ENCODE measurements at places on chromosomes 5 and 9.

DNA sequence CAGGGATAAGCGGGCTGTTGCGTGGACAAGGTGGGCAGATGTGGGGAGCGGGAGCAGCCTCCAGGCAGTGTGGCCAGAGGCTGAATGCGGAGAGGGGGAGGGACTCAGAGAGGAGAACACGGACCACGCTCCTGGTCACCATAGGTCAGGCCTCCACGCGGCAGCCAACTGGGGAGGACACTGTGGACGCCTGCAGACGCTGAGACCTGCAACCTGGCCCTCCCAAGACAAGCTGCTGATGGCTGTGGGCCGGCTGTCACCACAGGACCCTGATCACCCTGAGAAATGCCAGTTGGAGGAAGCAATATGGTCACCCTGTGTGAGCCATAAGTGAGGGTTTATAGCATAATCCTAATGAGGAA is 16.8 kb downstream of the LPCAT1 start:
- no peak for DNase-seq

- peak; percentile 39 for DNase-seq
Measured at GRCh38 chr9:36486329-36486932, 86.3 kb upstream of the MELK start.

DNA sequence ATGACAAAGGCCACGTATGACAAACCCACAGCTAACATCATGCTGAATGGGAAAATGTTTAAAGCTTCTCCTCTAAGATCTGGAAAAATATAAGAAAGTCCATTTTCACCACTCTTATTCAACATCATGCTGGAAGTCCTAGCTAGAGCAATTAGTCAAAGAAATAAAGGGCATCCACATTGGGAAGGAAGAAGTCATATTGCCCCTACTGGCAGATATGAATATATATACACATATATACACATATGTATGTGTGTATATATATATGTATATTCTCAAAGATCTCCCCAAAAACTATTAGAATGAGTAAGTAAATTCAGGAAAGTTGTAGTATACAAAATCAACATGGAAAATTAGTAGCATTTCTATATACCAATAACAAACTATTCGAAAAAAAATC is 17.1 kb downstream of the APBA1 start:
- no peak for DNase-seq

DNA sequence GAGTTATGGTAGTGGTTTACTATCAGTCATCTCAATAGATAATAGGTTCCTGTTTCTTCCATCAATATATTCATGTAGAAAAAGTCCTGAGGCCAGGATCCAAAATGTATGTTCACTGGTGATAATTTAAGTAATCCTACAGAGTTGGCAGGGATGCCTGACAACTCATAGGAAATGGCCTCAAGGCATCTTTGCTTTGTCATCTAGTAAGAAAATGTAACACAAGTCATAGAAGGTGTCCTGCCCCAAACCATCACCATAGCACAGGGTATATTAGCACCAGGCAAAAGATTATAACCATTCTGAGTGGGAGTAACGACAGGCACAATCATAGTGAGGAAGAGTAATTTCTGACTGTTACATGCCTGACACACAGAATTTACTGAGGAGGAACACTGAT is 257.0 kb downstream of the TMEM167A start:
- no peak for DNase-seq

DNA sequence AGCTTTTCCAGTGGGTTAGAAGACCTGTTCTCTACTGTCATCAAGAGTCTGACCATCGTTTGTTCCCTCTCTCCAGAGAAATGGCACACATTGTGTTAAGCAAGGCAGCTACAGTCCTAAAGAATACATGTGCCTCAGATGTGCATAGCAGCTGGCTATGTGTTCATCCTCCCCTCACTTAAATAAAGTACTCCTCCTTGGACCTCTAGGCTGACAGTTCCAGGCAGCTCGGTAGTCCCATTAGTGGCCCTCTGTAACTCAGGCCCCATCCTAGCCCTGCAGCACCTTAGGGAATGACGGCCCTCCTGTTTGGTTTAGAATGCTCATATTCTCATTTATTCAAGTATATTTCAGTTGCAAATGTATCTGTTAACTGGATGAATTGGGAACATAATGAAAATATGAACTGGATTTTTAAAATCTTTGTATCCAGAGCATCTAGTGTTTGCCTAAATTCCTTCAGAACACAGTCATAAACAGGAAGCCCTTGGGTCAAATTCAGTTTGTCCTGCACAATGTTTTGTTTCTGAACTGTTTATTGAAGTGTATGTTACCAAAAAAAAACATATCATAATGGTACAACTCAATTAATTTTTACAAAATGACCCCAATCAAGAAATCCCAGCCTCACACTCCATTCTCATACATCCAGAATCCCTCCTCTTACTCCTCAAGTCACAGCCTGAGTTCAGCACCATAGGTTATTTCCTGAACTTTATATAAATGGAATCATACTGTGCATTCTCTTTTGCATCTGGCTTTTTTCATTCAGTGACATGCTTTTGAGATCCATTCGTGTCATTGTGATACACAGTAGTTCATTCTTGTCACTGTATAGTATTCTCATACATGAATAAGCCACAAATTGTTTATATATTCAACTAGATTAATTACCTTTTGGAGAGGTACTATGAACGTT is 1.6 kb upstream of the ASPN start:
- no peak for DNase-seq

DNA sequence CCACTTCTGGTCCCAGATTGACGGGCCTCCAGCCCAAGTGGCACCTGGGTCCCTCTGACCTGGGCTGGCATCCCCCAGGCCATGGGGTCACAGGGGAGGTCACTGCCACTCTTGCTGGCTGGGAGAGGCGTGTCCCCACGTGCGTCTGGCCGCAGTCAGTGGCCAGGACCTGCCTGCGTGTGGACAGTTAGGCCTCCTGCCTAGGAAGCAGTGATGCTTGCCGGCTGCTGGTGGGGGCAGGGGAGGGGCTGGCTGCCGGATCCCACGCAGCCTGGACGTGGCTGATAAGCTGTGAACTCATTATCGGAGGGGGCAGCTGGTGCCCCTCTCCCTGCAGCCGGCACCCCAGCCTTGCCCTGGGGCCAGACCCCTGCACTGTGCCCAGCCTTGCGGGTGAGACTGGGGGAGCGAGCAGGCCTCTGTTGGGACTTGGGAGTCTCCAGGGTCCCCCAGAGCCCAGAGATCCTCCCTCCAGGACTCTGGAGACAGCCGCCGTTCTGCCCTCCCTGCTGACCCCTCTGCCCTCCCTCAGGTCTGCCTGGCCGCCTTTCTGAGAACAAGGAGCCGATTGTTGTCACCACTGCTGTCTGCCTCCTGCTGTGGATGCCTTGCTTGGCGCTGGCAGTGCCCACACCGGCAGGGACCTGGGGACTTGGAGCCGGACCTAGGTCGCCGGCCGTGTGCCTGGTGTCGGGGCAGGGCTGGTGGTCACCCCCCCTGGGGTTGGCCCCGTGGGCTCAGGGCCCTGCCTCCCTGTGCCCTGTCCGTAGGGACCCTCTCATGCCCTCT is 12.3 kb downstream of the RXRA start:
- no peak for DNase-seq

DNA sequence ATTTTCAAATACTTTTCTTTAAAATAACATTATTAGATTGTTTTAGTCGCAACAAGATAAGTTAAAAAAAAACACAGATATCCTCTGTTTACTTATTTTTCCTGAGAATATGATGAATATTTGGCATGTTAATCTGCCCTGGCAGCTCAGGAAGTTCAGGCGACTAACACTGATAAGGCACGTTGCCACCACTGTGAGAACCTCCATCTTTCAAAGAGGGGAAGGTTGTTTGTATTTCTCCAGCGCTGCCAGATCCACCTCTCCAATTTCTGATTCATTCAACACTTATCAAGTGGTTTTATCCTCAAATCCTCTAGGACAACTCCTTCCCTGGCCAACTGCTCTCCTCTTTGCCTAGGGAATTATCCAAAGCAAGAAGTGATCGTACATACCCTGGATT is 21.8 kb downstream of the CTNNAL1 start:
- no peak for DNase-seq

DNA sequence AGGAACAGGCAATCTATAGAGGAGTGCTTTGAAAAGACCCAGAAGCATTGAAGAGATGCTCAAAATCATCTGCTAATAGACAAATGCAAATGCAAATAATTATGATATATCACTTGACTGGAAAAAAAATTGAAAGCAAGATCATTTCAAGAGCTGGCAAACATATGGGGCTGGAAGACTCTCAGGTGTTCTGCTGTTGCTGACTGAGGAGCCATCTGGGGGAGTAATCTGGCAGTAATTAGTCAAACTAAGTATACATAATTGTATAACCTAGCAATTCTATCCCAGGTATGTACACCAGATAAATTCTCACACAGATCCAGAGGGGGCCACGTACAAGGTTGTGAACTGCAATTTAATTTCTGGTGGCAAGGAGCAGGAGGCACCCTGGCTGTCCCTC is 4.6 kb upstream of the HMHB1 start:
- no peak for DNase-seq

DNA sequence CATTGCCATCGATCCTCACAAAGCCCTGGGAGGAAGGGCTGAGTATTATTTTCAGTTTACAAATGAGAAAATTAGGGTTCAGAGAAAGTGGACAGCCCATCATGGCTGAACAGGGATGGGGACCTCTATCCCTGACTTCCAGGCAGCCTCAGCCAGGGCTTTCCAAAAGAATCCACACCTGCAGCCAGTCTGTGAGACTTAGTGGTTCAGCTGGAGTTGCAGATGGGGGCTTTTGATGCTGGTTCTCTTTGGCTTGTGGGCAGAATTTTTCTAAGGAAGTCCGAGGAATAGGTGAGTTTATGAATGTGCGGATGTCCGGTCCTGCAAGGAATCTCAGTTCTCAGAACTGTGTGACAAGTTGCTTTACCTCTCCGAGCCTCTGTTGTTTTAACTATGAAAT is 138.1 kb downstream of the RGS3 start:
- DNase-seq, result no peak

DNA sequence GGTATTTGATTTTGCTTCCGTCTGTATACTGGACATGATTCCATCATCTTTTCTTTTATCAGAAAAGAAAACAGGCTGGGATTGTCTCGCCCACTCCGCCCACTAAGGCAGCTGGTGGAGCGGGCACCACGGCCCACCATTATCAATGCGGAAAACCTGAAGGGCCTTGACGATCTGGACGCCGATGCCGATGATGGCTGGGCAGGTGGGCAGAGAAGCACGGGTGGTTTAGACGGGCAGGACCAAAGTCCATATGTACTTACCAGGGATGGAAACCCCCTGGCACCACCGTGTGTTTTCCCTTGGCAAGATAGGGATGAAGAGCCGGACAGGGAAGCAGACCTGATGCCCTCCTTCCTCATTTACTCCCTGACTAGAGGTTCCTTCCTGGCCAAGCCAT is 53.7 kb downstream of the PRRC2B start:
- DNase-seq, result peak; percentile 5

- peak; percentile 86 for DNase-seq
Measured at GRCh38 chr5:175814691-175815090, 56.7 kb upstream of the CPLX2 start.

- peak; percentile 17 for DNase-seq
Measured at GRCh38 chr5:111737716-111738115, 19.3 kb downstream of the NREP start.

GRCh38 chr5:120655828-120656435 is 191.8 kb downstream of the PRR16 start:
- peak; percentile 15 for DNase-seq

- peak; percentile 64 for DNase-seq
Measured at GRCh38 chr9:110016340-110016739, 191.6 kb downstream of the C9orf152 start.

DNA sequence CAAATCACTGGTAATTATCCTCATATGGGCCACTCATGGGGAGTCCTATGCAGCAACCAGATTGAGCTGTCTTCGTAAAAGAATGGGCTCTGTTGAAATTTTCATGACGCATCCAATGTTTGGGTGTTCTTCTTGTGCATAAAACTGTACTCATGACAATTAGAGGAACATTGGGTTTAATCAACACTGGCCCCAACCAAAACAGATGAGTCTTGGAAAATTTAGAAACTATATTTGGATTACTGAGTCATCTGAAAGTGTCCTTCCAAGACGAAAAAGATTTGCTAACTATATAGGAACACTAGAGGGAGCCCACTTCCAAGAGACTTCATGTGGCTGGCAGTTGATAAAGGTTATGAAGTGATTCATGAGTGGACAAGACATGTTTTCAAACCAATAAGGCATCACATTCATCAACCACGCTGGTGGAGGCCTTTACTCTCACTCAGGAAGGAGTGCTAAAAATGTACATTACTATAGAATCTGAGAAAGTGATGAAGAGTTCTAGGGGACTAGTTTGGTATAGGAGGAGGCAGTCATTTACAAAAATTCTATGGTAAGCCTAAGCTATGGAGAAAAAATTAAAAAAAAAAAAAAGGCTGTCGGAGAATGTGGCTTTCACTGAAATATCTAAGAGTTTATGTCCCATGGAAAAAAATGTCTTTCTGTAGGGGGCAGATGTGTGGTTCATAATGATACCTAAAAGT is 313.5 kb downstream of the PRDM9 start:
- peak; percentile 7 for DNase-seq

GRCh38 chr9:29285818-29286217 is 1712.5 kb upstream of the C9orf72 start:
- DNase-seq, result no peak

- DNase-seq, result no peak
Measured at GRCh38 chr5:172266071-172266675, 17.4 kb downstream of the UBTD2 start.

DNA sequence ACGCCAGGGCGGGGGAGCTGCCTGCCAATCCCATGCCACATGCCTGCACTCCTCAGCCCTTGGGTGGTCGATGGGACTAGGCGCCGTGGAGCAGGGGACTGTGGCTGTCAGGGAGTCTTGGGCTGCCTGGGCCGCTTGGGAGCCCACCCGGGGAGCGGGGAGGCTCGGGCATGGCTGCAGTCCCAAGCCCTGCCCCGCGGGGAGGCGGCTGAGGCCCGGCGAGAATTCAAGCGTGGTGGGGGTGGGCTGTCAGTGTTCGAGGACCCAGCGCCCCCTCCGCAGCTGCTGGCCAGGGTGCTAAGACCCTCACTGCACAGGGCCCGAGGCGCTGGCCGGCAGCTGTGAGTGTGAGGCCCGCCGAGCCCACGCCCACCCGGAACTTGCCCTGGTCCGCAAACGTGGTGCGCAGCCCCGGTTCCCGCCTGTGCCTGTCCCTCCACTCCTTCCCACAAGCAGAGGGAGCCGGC is 83.2 kb upstream of the DMRTA1 start:
- no peak for DNase-seq

DNA sequence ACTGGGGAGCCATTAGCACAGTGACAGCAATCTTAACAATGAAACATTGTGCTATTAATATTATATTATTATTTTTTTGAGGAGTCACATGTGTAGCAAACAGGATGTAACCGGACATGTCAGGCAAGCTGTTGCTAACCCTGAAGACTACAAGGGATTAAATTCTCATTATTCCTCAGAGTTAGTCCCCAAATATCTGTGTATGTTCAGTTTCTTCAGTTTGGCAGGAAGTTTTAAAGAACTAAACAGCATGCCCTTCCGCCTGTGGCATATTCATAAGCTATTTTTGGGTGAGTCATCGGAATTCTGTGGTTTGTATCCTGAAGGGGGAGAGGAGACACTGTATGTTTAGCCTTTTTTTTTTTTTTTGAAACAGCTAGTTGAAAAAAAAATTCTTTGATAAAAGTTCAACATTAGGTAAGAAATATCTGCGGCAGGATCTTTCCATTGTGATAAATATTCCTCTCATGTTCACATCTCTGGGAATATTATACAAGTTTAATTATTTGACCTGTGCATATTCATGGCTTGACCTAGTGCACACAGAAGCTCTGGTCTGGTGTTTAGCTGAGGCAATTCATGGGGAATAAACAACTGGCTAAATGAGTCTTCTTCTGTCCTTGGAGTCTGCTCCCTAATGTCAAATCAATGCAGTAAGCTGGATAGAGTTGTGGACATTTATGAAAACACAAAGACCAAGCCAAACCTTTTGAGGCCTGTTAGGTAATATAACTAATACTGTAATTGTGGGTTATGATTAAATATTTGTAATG is 202.7 kb upstream of the CDKN2B start:
- DNase-seq, result peak; percentile 84

All from AG20443 (cell line).